ENCODE measurements at places on chromosomes 4 and X.
A peak's percentile ranks its signal among the peaks of the same experiment; 100 is the strongest.

GRCh38 chr4:169236873-169237626 is 33.7 kb downstream of the SH3RF1 start:
- DNase-seq = no peak

DNA sequence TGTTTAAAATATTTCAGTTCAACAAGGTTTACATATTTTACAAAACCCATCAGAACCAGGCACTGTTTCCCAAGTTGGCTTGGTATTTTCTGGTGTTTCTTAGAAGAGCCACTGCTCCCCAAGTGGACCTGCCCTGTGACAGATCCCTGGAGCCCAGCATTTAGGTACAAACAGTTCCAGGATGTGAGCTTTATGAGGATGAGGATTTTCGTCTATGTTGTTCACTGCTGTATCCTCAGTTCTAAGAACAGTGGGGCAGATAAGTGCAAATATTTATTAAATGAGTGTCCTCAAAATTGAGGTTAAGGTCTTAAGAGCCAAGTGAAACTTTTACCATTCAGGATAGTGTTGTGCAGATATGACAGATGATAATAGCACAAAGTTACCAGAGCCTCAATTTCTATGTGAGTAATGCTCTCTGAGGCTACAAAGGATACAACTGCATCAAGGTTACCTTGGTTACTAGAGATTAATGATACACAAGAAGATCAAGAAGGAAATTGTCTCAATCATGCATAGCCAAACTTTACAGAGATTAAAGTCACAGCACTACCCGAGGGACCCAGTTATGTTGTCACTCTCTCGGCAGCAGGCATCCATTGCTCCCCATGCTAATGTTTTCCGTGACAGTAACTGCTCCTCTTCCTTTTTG is 37.5 kb downstream of the ANXA3 start:
- DNase-seq = no peak

- no peak for DNase-seq
Observed at GRCh38 chr4:52657292-52657617, 1.8 kb downstream of the USP46 start.

- DNase-seq = no peak
Observed at GRCh38 chr4:53935780-53936179, 128.6 kb downstream of the CHIC2 start.

DNA sequence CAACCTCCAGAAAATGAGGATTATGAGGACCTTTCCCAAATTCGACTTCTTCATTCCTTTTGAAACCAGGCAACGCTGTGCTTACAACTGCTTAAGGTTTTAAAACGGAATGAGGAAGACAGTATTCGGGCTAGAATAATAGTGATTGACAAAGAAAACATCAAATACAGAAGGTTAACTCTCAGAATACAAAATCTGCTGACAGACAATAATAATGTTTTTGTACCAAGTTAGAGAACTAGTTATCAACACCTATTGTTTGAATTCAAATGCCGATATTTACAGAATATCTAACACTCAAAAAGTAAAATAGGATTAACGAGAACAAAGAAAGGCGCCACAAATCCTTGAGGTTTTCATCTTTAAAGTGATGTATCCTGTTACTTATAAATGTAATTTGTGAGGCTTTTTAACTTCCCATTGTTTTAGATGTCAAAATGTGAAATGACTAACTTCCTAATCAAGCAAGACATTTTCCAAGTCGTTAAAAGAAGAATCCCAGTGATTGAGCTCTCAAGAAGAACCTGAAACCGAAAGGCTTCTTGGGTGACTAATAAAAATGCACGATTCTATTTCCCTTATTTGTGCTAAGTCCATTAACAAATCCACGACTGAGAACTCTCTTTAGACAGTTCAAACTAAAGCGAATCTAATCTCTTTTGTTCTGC is 118.3 kb downstream of the SORBS2 start:
- no peak for DNase-seq

- peak; percentile 4 for DNase-seq
Observed at GRCh38 chr4:139603576-139604410, 47.8 kb upstream of the SETD7 start.

GRCh38 chr4:48403358-48403757 is 62.0 kb downstream of the SLAIN2 start:
- no peak for DNase-seq

DNA sequence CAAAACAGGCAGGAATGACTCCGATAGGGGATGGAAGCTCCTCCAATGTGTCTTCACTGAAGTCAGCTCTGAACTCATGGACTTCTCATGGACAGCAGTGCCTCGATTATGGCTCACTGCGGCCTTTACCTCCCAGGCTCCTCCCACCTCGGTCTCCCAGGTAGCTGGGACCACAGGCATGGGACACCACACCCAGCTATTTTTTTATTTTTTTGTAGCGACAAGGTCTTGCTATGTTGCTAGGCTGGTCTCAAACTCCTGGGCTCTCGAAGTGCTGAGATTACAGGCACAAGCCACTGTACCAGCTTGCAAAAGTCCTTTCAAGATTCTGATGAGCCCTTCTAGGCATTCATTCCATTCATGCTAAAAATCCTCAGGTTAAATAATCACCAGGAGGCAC is 181.5 kb downstream of the NSUN7 start:
- no peak for DNase-seq

- no peak for DNase-seq
Observed at GRCh38 chrX:48709522-48710112, 13.1 kb downstream of the SUV39H1 start.

DNA sequence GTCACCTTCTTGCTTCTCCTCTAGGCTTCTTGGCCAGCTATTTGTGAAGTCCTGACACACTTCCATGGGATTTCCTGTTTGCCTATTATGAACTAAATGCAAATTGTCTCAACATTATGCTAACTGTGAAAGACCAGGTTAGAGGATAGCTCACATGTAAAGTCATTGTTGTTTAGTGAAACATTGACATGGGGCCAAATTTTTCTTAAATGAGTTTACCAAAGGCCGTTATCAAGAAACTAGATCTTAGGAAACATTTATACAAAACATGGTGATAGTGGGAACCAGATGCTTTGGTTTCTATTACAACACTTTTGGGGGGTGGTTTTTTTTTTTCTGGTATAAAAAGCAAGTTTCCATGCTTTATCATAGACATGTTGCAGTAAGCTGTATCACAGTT is 466.8 kb upstream of the FAM241A start:
- no peak for DNase-seq

DNA sequence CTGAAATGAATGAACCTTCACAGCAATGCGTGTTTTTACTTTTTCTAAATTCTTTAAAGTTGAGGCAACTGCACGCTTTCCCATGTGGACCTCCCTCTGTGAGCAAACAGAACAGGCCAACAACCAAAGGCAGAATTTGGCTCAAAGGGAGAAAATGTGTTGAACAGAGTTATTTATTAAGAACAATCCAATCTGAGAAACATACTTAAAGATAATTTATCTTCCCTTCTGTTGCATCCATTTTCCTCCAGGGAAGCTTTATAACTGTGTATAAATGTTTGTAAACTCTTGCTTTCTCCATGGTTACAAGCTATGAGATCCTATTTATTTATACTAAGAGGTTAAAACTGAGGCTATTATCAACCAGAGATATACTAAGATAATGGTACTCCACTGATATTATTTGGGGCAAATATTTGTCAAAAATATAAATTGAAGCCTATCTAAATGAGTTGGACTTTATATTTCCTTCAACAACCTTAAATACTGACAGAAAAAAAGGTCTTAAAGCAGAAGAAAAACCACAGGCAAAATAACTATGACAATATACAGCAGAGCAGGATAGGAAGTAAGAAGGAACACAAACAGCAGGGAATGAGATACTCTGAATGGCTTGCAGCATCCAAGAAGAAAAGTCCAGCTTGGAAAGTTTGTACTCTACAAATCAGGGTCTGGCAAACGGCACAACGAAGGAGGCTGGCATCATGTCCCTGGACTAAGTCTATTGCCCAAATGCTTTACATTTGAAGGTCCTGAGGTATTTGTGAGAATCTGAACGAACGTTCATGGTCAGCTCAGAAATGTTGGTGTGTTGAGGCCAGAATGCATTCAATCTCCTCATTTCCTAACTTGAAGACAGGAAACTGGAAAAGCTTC is 663.2 kb upstream of the INTU start:
- no peak for DNase-seq

GRCh38 chrX:1912193-1912592 is 297.3 kb downstream of the ASMT start:
- DNase-seq = peak; percentile 68

GRCh38 chr4:151599863-151600262 is 160.9 kb downstream of the GATB start:
- DNase-seq = no peak

GRCh38 chr4:109294006-109294405 is 8.5 kb downstream of the COL25A1 start:
- DNase-seq = no peak

GRCh38 chrX:111365770-111366325 is 46.1 kb downstream of the DCX start:
- no peak for DNase-seq

DNA sequence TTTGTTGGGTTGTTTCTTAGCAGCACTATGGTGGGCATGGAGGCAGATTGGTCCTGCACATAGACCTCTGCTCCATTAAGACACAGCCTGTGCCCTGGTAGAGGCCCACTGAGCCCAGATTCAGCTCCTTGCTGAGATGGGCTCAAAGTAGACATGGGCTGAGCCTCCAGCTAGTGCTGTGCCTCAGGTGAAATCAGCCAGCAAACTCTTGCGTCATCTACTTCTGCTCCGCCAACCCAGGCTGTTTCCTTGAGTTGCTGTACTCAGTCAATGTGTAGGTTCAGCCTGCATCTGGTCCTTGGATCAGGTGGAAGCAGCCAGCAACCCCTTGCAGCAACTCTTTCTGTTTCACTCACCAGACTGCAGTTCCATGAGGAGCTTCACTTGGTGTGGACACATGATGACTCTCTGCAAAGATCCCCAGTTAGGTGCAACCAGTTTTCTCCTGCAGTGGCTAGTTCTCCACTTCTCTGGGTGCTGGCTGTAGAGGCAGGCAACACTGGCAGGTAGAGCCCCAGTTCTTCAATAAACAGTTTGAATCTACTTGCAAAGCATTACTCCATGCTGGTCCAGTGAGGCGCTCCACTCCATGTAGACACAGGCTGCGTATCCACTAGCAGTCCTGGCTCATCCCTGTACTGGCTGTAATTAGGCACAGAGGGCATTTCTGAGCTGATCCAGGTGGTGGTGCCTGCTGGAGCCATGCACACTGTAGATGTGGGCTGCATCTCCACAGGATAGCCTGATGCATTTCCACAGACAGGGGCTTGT is 199.0 kb upstream of the MAMLD1 start:
- DNase-seq = no peak

- no peak for DNase-seq
Observed at GRCh38 chrX:24030597-24030996, 3.6 kb upstream of the KLHL15 start.

GRCh38 chr4:124710015-124710741 is 2.4 kb downstream of the ANKRD50 start:
- DNase-seq = no peak

DNA sequence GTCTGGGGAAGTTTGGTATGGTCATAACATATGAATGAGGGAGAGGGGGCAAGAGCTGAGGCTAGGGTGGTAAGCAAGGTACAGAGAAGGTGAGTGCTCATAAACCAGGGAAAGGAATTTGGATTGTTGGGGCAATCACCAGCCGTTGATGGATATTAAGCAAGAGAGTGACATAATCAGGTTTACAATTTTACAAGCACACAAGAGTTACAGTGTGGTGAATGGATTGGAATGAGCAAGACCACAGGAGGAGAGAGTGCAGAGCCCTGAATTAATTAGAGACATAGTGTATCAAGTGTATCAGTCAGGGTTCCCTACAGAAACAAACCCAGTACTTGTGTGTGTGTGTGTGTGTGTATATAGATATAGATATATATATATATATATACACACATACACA is 18.7 kb upstream of the FMR1NB start:
- DNase-seq = no peak

DNA sequence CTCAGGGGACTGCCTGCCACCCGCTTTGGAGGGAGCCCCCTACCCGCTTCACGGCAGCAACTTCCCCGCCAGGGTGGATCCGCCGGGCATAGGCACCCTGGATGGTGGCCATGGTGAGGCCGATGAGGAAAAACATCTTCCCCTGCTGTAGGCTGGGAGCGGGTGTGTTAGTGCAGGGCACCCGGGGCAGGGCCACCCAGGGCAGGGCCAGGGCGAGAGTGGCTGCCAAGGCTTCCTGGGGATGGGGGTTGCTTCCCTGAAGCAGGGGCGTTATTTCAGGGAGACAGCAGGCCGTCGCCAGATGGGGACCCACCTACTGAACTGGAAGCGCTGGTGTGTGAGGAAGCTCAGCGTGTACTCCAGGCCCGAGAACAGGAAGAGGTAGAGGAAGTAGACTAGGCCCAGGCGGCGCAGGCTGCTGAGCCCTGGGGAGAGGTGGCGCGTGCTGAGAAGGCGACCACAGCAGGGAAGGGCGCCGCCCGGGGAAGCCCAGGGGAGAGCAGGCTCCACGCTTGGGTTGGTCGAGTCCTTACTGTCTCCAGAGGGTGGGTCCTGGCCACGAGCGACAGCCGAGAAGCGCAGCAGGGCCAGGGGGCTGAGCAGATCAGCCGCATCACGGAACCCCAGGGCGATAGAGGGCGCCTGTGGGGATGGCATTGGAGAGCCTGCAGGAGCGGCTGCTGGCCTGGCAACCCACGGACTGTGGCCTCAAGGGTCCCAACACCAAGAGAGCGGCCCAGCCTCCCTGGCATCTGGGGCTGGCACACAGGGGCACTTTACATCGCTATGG is 31.5 kb downstream of the NOP14 start:
- no peak for DNase-seq

- no peak for DNase-seq
Observed at GRCh38 chr4:6730603-6731317, 14.8 kb downstream of the BLOC1S4 start.

DNA sequence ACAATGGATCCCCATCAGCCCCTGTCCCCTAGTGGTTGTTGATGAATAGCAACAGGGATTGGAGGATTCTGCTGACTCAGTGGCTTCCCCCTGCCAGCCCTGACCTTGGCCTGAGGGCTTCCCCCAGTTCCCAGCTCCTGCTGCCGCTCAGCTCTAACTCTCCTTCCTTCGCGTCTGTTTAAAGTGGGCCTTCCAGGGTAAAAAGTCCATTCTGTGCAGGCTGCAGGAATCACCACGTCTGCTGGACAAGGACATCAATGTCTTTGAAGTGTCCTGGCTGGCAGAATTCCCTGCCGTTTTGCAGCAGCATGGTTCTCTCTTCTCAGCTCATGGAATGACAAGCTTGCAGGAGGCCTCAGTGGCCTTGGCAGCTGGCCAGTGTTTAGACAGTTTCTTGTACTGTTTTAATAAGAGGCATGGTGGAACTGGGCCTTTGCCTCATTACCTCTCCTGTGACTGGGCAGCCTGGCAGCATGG is 152.5 kb upstream of the STX18 start:
- no peak for DNase-seq

- no peak for DNase-seq
Observed at GRCh38 chr4:26050671-26051070, 136.7 kb downstream of the SMIM20 start.

GRCh38 chrX:24515447-24515846 is 50.4 kb downstream of the PDK3 start:
- DNase-seq = no peak

GRCh38 chrX:118383120-118383519 is 37.2 kb downstream of the WDR44 start:
- DNase-seq = no peak

GRCh38 chrX:111687305-111687704 is 6.3 kb downstream of the ALG13 start:
- no peak for DNase-seq

GRCh38 chr4:33073811-33074210 is 2353.6 kb downstream of the PCDH7 start:
- DNase-seq = no peak

- DNase-seq = peak; percentile 5
Observed at GRCh38 chrX:38879631-38880220, 78.5 kb downstream of the MID1IP1 start.

- DNase-seq = no peak
Observed at GRCh38 chrX:32893751-32894150, 317.6 kb downstream of the DMD start.
